ENCODE measurements at places on chromosomes 4 and X.
A peak's percentile ranks its signal among the peaks of the same experiment; 100 is the strongest.

DNA sequence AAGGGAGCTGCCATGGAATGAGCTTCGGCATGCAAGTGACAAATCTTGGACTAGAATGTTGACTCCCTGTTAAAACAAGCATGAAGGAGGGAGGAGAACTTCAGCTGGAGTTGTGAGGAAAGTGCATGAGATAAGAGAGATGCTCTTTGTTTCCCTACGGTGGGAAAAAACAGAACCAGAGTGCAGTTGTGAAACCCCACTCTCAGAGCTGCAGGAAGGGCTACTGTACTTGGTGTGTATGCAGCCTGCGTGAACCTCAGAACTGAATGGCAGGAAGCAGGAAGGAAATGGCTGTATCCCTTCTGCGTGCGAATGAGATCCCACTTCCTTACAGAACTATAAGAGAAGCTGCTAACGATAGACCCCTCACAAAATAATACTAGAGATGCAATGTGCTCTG lies 57.2 kb downstream of the EGF start:
- DNase-seq: no peak

DNA sequence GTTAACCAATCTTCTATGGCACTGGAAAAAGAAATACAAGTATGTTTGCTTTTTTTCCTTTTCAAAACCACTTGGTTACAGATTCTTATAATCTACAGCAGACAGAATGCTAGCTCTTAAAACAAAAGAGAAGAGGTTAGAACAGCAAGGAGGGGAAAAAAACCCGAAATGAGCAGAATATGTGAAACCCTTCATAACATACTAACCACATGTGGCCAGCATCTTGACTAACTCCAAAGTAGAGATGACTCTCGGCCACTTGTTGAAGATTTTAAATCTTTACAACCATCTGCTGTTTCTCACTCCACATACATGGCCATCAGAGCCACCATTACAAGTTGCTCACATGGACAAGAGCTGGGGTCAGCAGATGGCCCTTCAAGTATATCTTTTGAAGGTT lies 100.3 kb downstream of the PAPSS1 start:
- DNase-seq: no peak

DNA sequence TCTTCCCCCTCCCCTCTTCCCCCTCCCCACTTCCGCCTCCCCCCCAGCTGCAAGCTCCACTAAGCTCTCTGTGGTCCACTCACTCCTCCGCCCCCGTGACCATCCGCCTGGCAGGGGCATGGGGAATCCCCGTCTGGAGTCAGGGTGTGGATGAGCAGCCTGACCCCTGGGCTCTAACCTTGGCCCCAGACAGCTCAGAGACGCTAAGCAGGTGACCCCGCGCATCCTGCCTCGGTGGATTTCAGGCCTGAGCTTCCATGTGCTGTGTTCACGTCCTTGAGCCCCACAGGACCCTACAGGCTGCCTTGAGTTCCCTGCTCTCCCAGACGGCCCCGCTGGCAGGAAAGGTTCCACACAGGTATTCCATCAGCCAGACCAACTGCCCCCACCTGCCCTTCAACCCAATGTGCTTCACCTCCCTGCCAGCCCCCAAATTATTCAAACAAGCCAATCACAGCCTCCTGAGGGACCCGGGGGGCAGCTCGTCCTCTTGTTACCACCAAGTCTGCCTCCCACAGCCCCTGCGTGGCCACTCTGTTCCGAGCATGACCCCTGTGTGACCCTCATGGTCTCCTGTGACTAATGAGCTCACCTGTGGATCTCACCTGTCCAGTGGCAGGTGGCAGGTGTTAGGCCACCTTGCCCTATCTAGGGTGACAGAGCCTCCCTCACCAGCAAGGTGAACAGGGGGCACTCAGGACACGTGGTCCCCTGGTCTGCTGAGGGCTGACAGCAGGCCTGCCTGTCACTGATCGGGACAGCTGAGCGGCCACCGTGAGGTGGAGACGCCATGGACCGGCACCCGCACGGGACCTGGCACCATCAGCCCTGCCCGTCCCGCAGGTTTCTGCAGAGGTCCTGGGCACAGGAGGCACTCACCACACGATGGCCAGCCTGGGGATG lies 73.2 kb upstream of the MXD4 start:
- DNase-seq: no peak

- no peak for DNase-seq
Observed at GRCh38 chr4:184409911-184410692, 64.2 kb downstream of the IRF2 start.

- DNase-seq: no peak
Observed at GRCh38 chr4:6502147-6502546, 29.7 kb upstream of the PPP2R2C start.

DNA sequence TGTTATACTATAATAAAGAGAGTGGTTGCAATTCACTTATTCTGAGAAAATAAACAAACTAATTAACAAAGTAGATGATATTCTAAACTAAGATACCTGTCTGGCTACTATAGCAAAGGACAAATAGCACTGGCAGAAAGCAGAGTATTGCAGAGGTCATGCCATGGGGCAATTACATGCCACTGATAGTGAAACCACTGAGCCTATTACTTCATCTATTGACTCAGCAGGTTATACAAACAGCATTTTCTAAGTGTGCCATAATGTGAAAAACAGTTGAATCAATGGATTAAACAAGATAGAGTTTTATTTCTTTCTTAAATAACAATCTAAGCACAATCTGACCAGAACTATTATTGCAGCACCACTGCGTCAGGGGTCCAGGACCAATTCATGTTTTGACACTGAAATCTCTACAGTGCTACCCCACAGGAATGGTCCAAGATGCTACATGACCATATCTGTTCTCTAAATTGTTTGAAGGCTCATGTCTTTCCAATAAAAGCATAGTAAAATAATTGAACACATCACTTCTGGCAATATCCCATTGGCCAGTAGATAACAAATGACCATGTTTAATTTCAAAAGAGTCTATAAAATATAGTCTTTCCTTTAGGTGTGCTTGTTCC lies 389.5 kb upstream of the GRID2 start:
- no peak for DNase-seq

- no peak for DNase-seq
Observed at GRCh38 chrX:38473701-38474100, 87.6 kb upstream of the TSPAN7 start.

DNA sequence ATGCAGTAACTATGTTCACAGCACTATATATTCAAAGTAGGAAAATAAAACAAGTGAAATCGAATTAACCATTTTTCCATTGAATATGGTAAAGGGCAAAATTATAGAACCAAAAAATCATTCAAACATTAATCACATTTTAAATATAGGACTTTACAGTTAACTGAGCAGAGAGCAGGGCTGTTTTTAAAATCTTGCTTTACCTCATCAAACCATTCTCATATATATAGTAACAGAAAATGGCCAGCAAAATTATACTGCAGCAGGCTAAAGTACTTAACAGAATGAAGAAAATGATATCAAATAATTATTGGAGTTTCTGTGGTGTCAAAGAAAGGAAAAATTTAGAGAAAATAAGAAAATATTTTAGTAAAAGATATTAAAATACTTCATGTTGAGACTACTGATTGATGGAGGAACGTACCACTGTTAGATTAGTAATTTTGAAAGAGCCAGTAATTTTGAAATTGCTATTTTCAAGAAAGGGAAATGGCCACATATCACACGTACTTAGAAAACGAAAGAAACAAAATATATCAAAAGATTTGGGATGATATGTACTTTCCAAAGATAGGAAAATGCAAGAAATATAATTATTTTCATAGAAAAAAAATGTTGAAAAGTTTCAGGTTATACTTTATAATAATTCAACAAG lies 813.7 kb downstream of the DMD start:
- no peak for DNase-seq

DNA sequence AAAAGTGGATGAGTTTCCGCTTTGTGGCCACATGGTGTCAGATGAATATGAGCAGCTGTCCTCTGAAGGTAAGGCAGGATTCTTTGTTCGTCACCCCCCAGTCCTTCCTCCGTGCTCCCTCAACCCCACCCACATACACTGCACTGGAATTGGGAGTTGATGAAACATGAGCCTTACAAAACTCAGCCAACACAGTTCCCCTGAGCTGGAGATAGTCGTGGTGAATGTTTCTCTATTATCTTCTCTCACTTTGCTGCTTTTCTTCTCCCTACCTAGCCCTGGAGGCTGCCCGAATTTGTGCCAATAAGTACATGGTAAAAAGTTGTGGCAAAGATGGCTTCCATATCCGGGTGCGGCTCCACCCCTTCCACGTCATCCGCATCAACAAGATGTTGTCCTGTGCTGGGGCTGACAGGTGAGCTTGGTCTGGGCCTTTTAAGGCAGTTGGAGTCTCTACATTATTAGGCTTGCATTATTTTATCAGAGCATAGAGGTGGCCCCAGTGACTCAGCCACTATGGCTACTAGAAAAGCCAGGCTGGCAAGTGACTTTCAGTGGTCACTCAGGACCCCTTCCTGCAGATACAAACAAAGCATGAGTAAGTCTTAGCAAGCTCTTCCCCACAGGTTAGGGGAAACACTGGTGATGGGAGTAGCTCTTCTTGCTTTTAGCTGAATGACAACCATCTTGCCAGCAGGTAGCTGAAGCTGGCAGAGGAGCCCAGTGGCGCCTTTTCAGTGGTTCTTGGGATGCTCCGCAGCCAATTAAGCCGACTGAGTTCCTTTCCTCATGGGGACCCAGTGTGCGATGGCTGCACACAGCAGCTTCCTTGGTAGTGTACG lies 1.6 kb downstream of the RPL10 start:
- DNase-seq: peak; percentile 34

DNA sequence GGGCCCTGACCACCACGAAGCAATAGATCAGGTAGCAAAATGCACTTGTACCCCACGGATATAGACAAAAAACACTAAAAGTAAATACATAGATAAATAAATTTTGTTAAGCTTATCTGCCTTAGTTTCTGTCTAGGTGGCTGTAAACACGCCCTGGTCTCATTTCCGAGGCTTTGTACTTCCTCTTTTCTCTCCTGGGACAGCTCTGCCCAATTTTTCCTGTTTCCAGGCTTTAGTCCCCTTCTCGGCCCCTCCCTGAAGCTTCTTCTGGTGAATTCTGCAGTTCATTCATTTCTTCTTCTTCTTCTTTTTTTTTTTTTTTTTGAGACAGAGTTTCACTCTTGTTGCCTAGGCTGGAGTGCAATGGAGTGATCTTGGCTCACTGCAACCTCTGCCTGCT lies 73.4 kb upstream of the STOX2 start:
- no peak for DNase-seq

DNA sequence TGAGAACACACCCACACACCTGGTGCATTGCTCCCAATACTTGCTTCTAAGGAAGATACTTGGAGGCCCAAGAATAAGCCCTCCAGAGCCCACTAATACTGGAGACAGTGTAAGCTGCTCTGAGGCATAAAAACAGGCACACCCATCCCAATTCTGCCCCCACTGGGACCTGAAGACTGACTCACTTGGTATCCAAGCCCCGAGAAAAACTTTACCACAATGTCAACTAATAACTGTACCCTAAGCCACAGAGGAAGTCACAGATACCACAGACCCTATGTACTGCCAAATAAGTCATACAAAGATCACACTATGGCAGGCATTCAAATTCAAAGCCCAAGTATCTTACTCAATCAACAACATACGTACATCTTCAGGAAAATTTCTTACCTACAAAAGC lies 398.2 kb upstream of the SPANXN1 start:
- no peak for DNase-seq

GRCh38 chrX:26219351-26219750 lies 3.4 kb downstream of the MAGEB5 start:
- DNase-seq: no peak

- DNase-seq: no peak
Observed at GRCh38 chr4:17662694-17663093, 48.3 kb downstream of the MED28 start.

DNA sequence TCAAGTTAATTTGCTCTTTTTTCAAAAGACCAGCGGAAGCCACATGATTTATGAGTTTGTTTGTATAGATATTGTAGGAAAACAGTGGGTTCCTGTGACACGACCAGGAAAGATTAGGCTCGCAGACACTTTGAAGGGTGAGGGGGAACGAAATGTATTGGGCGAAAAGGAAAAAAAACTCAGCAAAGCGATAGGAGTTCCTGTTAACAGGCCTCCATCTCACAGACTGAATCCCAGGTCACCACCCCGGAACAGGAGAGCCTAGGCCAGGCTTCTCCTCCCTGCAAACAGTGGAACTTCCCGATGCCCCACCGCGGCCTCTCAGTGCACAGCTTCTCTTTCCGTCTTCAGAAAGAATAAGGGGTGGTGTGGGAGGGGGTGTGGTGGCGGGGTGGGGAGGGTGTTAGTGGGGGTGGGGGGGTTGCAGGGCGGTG lies 181.8 kb upstream of the GPRIN3 start:
- no peak for DNase-seq

DNA sequence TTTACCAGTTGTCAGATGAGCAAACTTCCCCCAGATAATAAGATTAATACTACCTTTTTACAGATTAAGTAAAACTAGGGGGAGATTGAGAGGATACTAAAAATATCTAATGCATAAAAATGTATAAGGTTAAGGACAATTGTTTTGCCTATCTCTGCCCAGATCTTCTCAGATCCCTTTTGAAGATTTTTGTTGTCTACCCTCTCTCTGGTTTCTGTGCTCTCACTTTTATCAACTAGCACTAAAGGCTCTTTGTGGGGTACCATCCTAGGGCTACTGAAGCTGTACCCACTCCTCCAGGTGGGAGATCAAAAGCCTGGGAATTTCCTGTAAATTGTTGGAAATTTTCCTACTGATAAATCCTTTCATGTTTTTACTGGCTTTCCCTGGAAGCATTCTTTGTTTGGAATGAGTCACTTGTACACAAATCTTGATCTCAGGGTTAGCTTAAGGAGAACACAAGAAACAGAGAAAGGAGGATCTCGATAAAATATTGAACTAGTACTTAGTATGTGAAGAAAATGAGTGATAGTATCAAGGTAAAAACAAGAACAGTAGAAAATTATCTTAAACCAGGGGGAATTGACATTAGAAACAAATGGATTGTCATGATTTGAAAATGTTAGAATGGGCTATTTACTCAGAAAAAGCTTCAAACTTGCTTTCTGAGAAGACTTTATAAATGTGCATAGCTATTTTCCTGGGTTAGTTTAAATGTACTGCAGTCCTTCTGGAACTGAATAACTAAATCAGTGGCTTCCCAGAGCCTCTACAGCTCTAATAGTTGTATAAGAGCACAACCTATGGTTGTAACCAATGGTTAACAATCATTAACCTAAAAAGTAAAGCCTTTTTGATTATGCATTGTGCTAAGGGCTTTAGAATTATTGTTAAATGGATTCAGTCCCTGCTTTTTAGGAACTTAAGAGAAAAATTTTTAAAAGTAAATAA lies 679.9 kb upstream of the MAGEB2 start:
- DNase-seq: no peak

DNA sequence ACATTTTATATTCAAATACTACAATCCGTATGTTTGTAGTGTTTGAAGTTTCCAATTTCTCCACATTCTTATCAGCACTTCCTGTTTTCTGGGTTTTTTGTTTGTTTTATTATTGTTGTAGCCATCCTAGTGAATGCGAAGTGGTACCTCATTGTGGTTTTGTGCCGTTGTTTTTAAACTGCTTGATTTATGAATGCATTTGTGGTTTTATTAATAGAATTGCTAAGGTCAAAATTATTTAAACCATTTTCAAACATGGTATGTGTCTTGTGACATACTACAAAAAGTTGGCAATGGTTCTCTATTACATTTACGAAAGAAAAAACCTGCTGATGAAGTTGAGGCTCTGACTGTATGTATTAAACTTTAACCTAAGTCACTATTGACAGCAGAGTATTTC lies 780.0 kb upstream of the MAGEB2 start:
- DNase-seq: no peak

Data from activated CD4-positive, alpha-beta T cell treated with anti-CD3 and anti-CD28 coated beads, Interleukin-2, amount 50 U/mL, for 1 hour (primary cell).